ENCODE measurements at places on chromosomes 3 and 15. TPM values are rescaled to one million over a fixed set of nuclear protein-coding genes. Genes with fewer than 3 reads are reported as not detected.

- DNase-seq, result no peak
Measured at GRCh38 chr15:101068961-101069653, 149.9 kb downstream of the LRRK1 start.

GRCh38 chr3:44561076-44561475 lies 6.1 kb downstream of the ZKSCAN7 start:
- no peak for DNase-seq

DNA sequence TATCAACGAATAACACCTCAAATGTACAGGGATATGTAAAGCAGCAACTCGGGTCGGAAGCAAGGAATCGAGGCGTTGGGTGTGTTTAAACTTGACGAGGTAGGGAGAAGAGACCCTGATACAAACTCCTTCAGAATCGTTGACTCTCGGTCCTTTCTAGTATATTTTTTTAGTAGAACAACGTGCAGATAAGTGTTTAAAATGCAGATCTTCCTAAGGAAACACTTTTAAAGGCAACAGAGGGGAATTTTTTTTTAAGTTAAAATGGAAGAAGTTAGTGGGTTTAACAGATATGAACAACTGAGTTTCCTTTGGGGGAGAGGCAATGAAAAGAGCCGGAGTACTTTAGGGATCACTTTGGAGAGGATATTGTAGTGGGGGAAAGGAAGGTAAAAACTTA lies 1.1 kb upstream of the KPNA4 start:
- DNase-seq, result no peak

DNA sequence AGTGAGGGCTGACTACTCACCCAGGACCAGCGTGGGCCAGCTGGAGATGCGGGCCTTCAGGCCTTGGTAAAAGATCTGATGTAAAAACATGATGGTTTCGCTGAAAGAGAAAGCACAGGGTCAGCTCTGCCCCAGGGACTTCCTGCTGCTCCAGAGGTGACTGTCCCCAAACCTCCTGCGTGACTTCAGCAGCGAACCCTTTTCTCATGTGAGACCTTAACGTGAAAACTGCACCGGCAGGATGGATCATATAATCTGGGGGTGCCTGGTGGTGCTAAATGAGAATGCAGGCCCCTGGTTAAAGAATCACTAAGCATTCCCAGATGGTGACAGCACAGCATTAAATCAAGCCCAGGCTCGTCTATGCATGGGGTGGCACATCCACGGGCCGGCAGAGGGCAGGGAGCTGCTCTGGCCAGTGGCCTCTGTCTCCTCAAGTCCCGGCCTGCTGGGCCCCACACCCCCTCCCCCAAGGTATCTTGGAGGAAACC lies 55.4 kb downstream of the RASGRF1 start:
- no peak for DNase-seq

- DNase-seq, result no peak
Measured at GRCh38 chr15:74978503-74978902, 16.9 kb upstream of the SCAMP5 start.

GRCh38 chr3:171213178-171213577 lies 186.7 kb upstream of the SLC2A2 start:
- DNase-seq, result no peak

DNA sequence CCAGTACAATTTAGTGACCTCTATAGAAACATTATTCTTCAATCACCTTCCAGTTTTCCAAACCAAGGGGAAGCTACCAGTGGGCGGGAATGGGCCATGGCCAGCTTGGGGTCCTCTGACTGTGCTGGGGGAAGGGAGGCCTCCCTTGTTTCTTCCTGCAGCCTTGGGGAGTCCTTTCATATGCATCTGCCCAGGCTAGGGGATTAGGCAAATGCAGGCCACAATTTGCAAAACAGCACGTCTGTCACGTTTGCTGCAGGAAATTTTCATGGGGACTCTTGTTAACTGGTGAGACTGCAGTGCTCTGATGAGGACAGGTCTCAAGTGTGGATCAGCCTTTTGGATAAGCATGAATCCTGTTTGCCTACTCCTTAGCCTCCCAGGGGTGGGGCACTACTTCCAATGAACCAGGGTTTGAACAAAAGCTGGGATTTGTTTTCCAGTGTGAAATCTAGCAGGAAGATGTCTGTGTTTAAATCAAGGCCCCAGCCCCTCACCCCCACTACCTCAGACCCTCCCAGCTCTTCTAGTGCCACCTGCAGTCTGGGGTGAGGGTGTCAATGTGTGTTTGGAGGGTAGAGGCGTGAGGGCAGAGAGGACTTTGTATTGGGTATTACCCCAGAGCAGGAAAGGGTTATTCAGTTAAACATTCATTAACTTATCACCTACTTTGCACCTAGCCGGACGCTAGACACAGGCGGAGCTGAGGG lies 219.9 kb downstream of the OPA1 start:
- DNase-seq, result no peak

- no peak for DNase-seq
Measured at GRCh38 chr3:179510496-179510895, 52.2 kb upstream of the ACTL6A start.

GRCh38 chr3:16940769-16941700 lies 56.3 kb downstream of the PLCL2 start:
- no peak for DNase-seq

GRCh38 chr15:57565311-57565710 lies 26.4 kb upstream of the MYZAP start:
- peak; percentile 83 for DNase-seq

DNA sequence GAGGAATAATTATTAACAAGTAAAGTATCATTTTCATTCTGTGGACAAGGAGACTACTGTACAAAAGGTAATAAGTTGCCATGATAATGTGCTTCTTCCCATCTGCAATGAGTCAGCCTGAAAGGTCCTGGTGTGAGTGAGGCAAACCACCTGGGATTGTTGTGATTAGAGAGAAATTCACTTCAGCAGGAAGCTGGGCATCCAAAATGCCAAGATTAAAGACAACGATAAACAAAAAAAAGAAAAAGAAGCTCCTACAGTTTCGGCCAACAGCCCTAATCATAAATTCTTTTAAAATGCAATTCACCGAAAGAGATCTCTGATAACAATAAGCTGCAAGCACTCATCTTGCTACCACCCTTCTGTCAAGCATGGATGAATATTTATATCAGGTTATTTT lies 507.8 kb downstream of the TUSC7 start:
- DNase-seq, result no peak

DNA sequence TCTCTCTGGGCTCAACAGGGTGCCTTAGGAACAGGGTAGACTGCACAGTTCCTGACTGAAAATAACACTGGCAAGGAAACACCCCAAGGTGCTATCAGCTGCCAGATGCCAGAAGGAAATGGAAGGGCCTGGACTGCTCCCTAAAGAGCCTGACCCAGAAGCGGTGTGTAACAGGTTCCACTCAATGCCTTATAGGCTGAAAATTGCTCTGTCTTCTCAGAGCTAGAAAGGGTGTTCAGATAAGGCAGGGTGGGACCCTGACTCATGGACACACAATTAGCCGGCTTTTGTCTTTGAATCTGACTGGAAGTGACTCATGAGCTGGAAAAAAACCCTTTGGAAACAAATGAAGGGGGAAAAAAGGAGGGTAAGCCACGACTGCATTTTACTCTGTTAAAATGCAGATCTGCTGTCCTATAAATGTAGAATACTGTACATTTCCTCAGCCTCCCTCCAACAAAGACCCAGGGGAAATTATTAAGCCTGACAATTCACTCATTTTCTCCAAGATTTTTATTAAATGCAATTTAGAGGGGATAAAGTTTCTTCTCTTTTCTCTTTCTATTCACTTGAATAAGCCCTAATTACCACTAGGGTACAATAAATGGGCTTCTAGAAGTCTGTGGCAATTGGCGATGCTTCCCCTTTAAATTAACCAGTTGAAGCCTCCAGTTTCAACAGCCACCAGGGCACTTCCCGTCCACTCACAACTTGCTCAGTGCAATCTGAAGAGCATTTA lies 160.2 kb upstream of the TBL1XR1 start:
- DNase-seq, result peak; percentile 45

DNA sequence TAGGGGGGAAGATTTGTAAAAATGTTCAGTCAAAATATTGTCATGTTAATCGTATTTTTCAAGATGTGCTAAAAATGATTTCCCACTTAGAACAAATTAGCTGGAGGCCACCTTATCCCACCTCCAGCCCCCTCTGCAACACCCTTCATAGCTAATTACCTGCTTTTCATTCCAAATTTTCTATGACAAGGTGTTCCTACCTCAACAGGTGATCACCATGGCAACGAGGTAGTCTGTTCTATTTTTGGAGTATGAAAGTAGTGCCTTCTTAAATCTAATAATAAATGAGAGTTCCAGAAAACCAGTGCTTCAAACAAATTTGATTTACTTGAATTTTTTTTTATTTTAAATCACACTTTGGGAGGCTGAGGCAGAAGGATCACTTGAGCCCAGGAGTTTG lies 149.8 kb downstream of the FNDC3B start:
- no peak for DNase-seq

GRCh38 chr3:97778152-97778551 lies 13.6 kb downstream of the ARL6 start:
- no peak for DNase-seq

The IL17RE gene
- total RNA-seq, result 0.34 TPM

The MNS1 gene
- not detected for total RNA-seq

The ACTRT3 gene
- total RNA-seq, result 0.37 TPM

The OCA2 gene
- total RNA-seq, result 0.12 TPM

The RPUSD3 gene
- total RNA-seq, result 60.7 TPM

The SAXO2 gene
- 30.2 TPM for total RNA-seq

The GATM gene
- 18.2 TPM for total RNA-seq

The TTLL13 gene
- 0.22 TPM for total RNA-seq

The STAB1 gene
- 4.5 TPM for total RNA-seq

The DUOXA2 gene
- not detected for total RNA-seq

The CAPN3 gene
- 44.2 TPM for total RNA-seq

Data from B cell (primary cell).